ENCODE measurements at places on chromosomes 5 and 9. TPM values are rescaled to one million over a fixed set of nuclear protein-coding genes. Genes with fewer than 3 reads are reported as not detected.

Gene RFESD
- 2.8 TPM for total RNA-seq

Gene PPP6C
- 36.4 TPM for total RNA-seq

Gene SLC44A1
- total RNA-seq, result 27.0 TPM

Gene OCLN
- 2.0 TPM for total RNA-seq

Gene GPX3
- total RNA-seq, result 744 TPM

Gene MYOT
- 29.6 TPM for total RNA-seq

Gene TAF11L2
- not detected for total RNA-seq

Gene TAF11L11
- not detected for total RNA-seq

Gene AK8
- 0.74 TPM for total RNA-seq

Gene SLC28A3
- total RNA-seq, result 0.16 TPM

Gene MRPL50
- 17.3 TPM for total RNA-seq

Gene HK3
- 3.5 TPM for total RNA-seq

Gene C9orf72
- total RNA-seq, result 15.6 TPM

Gene GDNF
- 0.27 TPM for total RNA-seq

Gene SPAAR
- total RNA-seq, result 6.5 TPM

Gene SLC45A2
- total RNA-seq, result not detected

Gene ABHD17B
- 10.2 TPM for total RNA-seq

Gene FCN1
- total RNA-seq, result 2.9 TPM

Gene TMC1
- 0.25 TPM for total RNA-seq

Gene MXD3
- 2.3 TPM for total RNA-seq

Gene PSMB7
- total RNA-seq, result 159 TPM

Data from left ventricle myocardium inferior (tissue), 1 donor.